T-helper 17 cell (primary cell): ENCODE measurements at places on chromosomes 3 and 15.

- H3K27me3 ChIP-seq = peaks cover 11% of the 10 kb centered on the region
- no peaks in the 10 kb centered on the region for H3K4me1 ChIP-seq
- H3K36me3 ChIP-seq = no peaks in the 10 kb centered on the region
- no peak for DNase-seq
- no peak overlapping the region for H3K27ac ChIP-seq
Observed at GRCh38 chr15:80020731-80021130, 38.7 kb upstream of the ZFAND6 start.

DNA sequence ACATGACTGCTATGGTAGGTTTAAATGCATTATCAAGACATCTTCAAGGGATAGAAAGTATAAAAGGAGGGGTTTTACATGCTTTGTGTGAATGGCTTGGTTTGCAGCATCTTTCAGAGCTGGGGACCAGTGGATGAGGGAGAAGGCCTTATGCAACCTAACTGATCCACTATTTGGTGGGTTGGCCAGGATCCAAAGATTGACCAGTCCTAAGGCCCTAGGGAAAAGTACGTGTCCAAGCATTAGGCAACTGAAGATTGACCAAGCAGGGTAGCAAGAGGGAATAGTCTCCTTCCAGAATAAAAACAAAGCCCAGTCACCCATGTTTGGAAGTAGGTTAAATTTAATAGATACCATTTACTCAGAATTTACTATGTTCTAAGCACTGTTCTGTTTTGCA is 509.3 kb downstream of the EPHB1 start:
- no peaks in the 10 kb centered on the region for H3K4me1 ChIP-seq
- DNase-seq = no peak
- no peak overlapping the region for H3K4me3 ChIP-seq
- H3K27ac ChIP-seq = no peak overlapping the region

GRCh38 chr3:44179246-44179645 is 62.4 kb upstream of the TOPAZ1 start:
- no peak overlapping the region for H3K27ac ChIP-seq
- no peaks in the 10 kb centered on the region for H3K4me1 ChIP-seq
- peaks cover 59% of the 10 kb centered on the region for H3K27me3 ChIP-seq
- H3K4me3 ChIP-seq = no peak overlapping the region
- H3K36me3 ChIP-seq = peaks cover 2% of the 10 kb centered on the region

- H3K4me1 ChIP-seq = no peaks in the 10 kb centered on the region
- H3K36me3 ChIP-seq = peaks cover 3% of the 10 kb centered on the region
- H3K27me3 ChIP-seq = peaks cover 13% of the 10 kb centered on the region
- H3K4me3 ChIP-seq = no peak overlapping the region
Observed at GRCh38 chr3:186669378-186670084, 3.7 kb downstream of the HRG start.

- DNase-seq = no peak
- no peaks in the 10 kb centered on the region for H3K36me3 ChIP-seq
- H3K4me3 ChIP-seq = no peak overlapping the region
- no peaks in the 10 kb centered on the region for H3K27me3 ChIP-seq
- no peaks in the 10 kb centered on the region for H3K4me1 ChIP-seq
Observed at GRCh38 chr3:73868688-73869315, 244.1 kb upstream of the PDZRN3 start.

DNA sequence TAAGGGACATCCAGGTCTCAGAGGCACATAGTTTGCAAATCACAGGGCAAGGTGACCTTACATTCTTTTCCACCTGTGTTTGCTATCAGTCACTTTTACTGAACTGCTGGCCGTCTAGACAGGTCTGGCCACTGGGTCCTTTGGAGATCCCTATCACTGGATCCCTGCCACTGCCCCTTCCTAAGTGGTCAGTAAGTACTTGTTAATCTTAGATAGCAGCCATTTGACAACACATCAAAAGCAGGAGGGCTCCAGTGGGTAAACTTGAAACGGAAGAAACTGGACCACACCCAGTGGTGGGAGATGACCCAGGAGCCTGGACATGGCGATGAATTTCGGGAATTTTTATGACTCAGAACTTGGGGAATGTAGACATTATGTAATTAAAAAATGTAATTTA is 28.9 kb upstream of the RASGRP1 start:
- no peak for DNase-seq
- H3K27me3 ChIP-seq = no peaks in the 10 kb centered on the region
- H3K36me3 ChIP-seq = peaks cover 3% of the 10 kb centered on the region
- H3K4me1 ChIP-seq = no peaks in the 10 kb centered on the region

DNA sequence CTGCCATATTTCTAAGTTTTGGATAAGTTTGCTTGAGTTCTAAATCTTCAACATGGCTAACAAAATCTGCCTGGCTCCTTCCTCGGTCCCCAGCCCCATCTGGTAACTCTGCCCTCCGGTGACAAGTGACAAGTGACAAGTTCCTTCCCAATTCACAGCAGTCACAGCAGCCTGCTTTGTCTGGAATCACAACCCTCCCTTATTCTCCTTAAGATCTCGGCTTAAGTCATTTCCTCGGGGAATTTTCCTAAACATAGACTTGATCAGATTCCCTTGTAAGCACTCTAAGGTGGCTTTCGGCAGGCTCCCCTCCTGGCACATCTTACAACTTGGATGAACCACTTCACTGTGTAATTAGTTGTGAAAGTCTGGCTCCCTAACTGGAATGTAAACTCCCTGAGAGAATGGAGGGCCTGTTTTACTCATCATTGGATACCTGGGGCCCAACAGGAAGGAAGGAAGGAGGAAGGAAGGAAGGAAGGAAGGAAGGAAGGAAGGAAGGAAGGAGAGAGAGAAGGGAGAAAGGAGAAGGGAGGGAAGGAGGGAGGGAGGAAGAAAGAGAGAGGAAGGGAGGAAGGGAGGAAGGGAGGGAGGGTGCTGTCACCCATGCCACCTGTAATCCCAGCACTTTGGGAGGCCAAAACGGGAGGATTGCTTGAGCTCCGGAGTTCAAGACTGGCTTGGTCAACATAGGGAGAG is 126.4 kb downstream of the SHQ1 start:
- H3K4me3 ChIP-seq = no peak overlapping the region
- H3K27ac ChIP-seq = no peak overlapping the region
- peaks cover 2% of the 10 kb centered on the region for H3K4me1 ChIP-seq
- H3K36me3 ChIP-seq = peaks cover 2% of the 10 kb centered on the region
- no peak for DNase-seq
- no peaks in the 10 kb centered on the region for H3K27me3 ChIP-seq
